Osteocyte (in vitro differentiated cells): ENCODE measurements at places on chromosomes 6 and 20. TPM values are rescaled to one million over a fixed set of nuclear protein-coding genes. Genes with fewer than 3 reads are reported as not detected.

The RNF217 gene
- 55.2 and 75.7 TPM in 2 replicates for total RNA-seq

The DEFB132 gene
- not detected in 2 replicates for total RNA-seq

The TMEM14C gene
- 121 and 122 TPM in 2 replicates for total RNA-seq

The BHLHE23 gene
- not detected in 2 replicates for total RNA-seq

The ABHD16B gene
- total RNA-seq, result not detected in 2 replicates

The SLC13A3 gene
- total RNA-seq, result 1.8 and 2.1 TPM in 2 replicates

The MARCKS gene
- total RNA-seq, result 868 and 890 TPM in 2 replicates

The DEFB119 gene
- total RNA-seq, result not detected in 2 replicates

The NQO2 gene
- 35.5 and 40.1 TPM in 2 replicates for total RNA-seq

The PRR18 gene
- not detected in 2 replicates for total RNA-seq

The HLA-DQA1 gene
- not detected in 2 replicates for total RNA-seq

The SYCP2L gene
- total RNA-seq, result 4.3 and 7.1 TPM in 2 replicates

The TBCC gene
- total RNA-seq, result 23.4 and 23.8 TPM in 2 replicates

The MICB gene
- total RNA-seq, result 12.1 and 13.8 TPM in 2 replicates

The KIF25 gene
- not detected in 2 replicates for total RNA-seq

The SPDEF gene
- not detected in 2 replicates for total RNA-seq

The RWDD2A gene
- 7.0 and 8.2 TPM in 2 replicates for total RNA-seq

The WFDC12 gene
- not detected in 2 replicates for total RNA-seq

The PROKR2 gene
- total RNA-seq, result not detected in 2 replicates

The RHAG gene
- not detected in 2 replicates for total RNA-seq

The LY6G6D gene
- not detected in 2 replicates for total RNA-seq

The CAGE1 gene
- total RNA-seq, result 0.19 TPM in 1 of 2 replicates, not detected in the other

The RUNX2 gene
- 25.3 and 28.1 TPM in 2 replicates for total RNA-seq

The BIRC7 gene
- not detected in 2 replicates for total RNA-seq

The TRIM31 gene
- total RNA-seq, result not detected in 2 replicates

The HAO1 gene
- not detected in 2 replicates for total RNA-seq

The ZFP57 gene
- not detected in 2 replicates for total RNA-seq

The ZSWIM3 gene
- 3.9 and 4.4 TPM in 2 replicates for total RNA-seq

The C20orf204 gene
- 1.3 and 1.4 TPM in 2 replicates for total RNA-seq

The SEC23B gene
- total RNA-seq, result 30.5 and 36.8 TPM in 2 replicates

The FAM217A gene
- not detected in 2 replicates for total RNA-seq

The ITCH gene
- 55.4 and 55.5 TPM in 2 replicates for total RNA-seq

The ZNF391 gene
- 2.4 and 4.0 TPM in 2 replicates for total RNA-seq

The RAMACL gene
- 2.5 and 3.6 TPM in 2 replicates for total RNA-seq

The EFCAB8 gene
- 0.64 and 0.97 TPM in 2 replicates for total RNA-seq

The MYT1 gene
- total RNA-seq, result not detected in 2 replicates

The COL9A3 gene
- 1.7 and 1.8 TPM in 2 replicates for total RNA-seq

The CTCFL gene
- not detected in 2 replicates for total RNA-seq

The CDYL gene
- 39.8 and 40.4 TPM in 2 replicates for total RNA-seq

The IL17A gene
- total RNA-seq, result not detected in 2 replicates

The PDCD2 gene
- 52.9 and 60.7 TPM in 2 replicates for total RNA-seq
